Stimulated activated CD4-positive, alpha-beta T cell treated with anti-CD3 and anti-CD28 coated beads, Interleukin-4, amount 100 ng/mL, for 24 hours (primary cell): ENCODE measurements at places on chromosomes 5 and 9.

DNA sequence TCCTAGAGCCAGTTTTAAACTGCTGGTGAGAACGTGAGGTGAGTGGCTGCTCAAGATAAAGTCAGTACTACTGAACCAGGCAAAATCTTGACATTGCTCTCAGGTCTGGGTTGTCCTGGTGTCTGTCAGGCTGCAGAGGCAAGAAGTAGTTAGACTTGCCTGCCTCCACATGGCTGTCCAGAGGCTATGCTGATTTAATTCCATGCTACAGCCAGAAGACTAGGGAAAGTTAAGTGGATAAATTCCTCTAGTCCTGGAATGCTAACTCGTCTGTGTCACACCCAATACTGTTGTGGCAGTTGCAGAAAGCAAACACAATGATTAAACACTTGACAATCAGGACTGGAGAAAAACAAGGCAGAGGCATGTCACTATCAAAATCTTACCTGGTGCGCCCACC lies 118.9 kb downstream of the ACER2 start:
- DNase-seq, result no peak

DNA sequence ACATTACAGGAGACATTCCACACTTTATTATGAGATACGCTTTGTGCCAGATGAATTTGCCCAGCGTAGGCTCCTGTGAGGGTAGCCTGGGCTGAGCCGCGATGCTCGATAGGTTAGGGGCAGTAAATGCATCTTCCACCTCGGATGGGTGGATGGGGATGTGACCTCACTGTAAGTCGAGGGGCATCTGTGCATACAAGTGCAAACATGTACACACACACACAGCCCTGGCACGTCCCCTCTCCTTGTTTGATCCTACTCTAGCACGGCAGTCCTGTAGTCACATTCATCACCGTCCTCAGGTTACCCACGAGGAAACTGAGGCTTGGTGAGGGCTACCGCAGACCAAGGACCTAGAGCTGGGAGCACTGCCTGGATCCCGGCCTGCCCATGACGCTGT lies 166.8 kb downstream of the COL23A1 start:
- DNase-seq, result no peak

DNA sequence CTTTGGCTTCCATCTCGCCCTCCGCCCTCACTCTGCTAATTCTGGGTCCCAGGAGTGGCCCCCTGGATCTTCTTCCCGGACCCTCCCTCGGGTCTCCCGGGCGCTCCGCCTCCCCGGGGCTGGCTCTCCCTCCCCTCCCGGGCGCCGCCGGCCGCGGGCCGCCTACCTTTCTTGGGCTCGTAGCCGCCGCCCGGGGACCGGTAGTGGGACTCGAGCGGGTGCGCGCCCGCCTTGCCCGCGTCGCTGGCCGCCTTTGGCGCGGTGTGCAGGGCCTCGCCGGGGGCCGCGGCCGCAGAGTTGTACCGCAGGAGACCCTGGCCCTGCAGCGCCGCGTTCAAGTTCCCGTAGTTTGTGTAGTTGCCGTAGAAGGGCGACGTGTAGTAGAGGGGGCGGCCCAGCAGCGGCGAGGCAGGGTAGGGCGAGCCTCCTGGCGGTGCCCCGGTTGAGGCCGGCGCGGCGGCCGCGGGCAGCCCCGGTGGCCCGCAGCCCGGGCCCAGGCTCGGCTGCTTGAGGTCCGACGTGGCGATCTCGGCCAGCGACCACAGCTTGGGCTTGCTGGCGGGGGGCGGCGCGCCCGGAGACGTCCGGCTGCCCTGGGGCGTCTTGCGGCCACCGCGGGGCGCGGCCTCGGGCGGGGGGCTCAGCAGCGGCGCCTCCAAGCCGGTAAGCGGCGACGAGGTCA lies 3.2 kb downstream of the IRX2 start:
- no peak for DNase-seq

- peak; percentile 61 for DNase-seq
Measured at GRCh38 chr5:68252673-68253623, 37.4 kb downstream of the PIK3R1 start.

DNA sequence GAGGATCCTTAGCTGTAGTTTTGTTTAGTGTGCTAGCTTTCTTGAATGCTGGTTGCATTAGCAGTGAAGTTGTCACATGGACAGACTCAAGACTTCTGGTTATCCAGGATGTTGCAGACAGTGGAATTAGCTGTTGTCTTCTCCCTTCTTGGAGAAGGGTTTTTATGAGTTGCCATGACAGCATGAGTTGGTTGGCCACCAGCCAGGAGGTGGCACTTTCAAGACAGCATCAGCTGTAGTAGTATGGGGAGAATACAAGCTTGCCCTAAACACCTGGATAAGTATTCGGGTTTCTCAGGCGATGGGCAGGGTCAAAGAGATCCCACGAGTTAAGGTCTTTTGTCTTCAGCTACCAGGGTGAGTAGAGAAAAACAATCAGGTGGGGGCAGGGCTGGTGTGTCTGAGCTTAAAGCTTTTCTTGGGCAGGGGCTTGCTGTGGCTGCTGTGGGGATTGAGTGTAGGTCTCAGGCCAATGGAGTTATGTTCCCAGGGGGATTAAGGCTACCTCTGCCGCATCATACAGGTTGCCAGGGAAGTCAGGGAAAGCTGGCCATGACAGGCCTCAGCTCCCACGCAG lies 7.7 kb upstream of the C5orf47 start:
- DNase-seq, result no peak

DNA sequence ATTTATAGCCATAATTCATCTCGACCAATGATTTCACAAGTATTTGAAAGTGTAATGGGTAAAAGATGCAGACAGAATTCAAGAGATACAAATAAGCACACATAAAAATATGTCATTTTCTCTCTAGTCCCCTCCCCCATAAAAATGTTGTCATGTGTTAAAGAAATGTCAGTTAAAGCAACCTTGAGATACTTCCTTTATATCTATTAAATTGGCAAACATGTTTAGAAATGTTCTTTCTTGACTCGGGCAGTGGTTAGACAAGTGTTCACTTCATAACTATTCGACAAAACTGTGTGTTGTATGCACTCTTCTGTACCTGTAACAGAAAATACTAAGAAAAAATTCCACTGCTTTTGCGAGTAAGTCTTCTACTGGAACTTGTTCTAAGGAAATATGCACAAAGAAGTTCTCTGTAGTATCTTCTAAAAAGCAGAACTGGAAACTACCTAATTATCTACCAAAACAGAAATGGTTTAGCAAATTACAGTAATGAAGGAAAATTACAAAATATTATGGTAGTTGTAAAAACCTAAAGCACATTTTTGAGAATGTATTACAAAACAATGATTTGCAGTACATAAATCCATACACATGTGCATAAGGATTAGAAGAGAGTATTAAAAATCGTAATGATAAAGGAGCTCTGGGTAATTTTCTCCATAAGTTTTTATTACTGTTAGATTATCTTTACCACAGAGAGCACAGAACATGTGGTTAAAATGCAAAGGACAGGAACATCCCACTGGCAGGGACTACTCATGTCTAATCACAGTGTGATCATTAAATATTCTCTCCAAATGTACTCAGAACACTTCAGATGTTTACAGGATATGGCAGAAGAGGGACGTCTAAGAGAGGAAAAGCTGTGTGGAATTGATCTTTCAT lies 35.9 kb downstream of the FBXW2 start:
- DNase-seq, result no peak

DNA sequence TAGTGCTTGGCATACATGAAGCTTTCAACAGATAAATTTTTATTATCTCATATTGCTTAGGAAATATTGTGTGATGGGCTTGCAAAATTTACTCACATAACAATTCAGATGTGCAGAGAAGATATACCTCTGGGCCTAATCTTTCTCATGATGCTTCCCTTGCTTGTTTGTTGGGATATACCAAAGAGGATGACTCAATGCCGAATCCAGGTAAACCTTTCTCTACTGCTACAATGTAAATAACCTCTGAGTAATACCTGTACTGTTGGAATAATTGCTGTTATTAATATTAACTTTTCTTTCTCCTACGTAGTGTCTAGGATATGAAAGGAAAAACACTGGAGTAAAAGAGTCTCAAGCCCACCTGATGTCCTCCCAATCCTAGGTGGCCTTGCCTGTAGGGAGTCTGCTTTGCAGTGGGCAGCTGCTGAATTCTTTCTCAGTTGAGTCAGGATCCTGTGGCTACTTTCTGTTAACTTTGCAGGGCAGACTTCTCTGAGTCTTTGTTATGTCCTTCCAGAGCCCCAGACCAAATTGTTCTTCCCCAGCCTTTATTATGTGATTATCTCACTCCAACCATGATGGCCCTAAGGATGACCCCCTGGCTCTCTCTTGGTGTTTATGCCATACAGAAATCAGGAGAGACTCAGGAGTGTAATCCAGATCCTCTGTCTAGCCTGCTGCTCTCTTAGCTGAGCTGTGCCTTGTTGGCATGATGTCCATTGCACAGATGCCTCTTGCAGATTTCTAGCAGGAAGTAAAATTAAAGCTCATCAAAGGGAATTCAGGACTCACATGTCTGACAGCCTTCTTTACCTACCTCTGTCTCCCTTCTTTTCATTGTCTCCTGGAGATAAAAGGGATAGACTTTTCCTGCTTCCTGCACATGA lies 208.1 kb downstream of the SNX18 start:
- no peak for DNase-seq

DNA sequence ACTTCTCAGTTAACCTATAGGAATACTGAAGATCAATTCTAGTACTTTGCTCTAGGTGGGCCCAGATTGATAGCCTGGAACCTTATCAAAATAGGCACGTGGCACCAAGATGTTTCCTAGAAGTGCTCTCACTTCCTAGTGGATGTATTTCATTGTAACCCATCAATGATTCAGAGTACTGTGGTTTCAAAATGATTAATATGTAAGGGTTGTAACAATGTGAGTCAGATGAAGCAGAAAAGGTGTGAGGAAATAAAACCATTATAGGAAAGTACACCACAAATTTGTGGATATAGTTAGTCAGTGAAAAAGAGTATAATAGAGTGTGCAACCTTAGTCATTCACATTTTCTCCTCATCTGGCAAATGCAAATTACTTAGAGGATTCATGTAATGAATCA lies 177.3 kb upstream of the FST start:
- no peak for DNase-seq

- DNase-seq, result no peak
Measured at GRCh38 chr5:61298580-61298979, 33.5 kb upstream of the ZSWIM6 start.

GRCh38 chr5:172102913-172103626 lies 85.0 kb downstream of the STK10 start:
- peak; percentile 32 for DNase-seq

DNA sequence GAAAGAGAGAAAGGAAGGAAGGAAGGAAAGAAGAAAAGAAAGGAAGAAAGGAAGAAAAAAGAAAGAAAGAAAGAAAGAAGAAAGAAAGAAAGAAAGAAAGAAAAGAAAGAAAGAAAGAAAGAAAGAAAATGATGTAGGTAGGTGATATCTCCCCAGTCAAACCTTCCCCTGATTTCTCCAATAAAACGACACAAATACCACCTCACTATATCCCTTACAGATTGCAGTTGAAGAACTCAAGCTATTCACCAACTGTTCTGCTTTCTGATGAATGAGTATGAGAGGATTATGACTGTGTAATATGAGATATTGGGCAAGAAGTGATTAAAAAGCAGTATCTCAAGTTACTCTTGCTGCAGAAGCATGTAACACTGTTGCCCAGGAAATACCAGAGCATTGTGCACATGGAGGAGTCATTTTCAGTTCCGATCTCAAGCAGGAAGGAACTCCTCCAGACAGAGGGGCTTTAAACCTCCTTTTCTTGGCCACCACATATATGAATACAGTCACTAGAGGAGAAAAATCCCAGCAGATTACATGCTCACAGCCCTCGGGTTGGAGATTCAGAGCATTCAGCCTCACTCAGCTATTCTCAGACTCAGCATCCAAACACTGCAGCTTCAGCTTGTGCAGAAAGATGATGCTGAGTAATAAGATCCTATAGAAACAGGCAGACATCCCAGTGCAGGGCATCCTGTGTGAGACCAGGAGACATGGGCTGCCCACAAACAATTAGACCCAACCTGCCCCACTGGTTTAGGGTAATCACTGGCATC lies 61.4 kb downstream of the UGCG start:
- peak; percentile 22 for DNase-seq

GRCh38 chr5:154815684-154816247 lies 34.6 kb downstream of the FAXDC2 start:
- DNase-seq, result no peak

- DNase-seq, result no peak
Measured at GRCh38 chr5:148477429-148477828, 93.7 kb downstream of the FBXO38 start.

DNA sequence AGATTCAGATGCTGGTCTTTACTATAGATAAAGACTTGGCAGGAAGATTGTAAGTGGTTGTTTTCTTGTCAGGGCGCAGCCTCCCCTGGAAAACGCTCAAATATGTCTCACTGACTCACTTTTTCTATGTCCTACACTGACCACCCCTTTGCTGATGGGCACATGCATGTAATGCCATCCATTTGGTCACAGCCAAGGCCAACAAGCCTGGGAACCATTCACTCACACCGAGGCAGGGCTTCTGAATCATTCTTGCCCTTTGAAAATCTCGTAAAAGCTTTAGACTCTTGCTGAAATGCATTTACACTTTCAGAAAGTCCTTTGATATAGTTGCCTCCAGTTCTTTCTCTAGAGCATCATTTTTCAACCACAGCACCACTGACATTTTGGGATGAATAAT lies 249.4 kb downstream of the ACTL7B start:
- DNase-seq, result no peak

DNA sequence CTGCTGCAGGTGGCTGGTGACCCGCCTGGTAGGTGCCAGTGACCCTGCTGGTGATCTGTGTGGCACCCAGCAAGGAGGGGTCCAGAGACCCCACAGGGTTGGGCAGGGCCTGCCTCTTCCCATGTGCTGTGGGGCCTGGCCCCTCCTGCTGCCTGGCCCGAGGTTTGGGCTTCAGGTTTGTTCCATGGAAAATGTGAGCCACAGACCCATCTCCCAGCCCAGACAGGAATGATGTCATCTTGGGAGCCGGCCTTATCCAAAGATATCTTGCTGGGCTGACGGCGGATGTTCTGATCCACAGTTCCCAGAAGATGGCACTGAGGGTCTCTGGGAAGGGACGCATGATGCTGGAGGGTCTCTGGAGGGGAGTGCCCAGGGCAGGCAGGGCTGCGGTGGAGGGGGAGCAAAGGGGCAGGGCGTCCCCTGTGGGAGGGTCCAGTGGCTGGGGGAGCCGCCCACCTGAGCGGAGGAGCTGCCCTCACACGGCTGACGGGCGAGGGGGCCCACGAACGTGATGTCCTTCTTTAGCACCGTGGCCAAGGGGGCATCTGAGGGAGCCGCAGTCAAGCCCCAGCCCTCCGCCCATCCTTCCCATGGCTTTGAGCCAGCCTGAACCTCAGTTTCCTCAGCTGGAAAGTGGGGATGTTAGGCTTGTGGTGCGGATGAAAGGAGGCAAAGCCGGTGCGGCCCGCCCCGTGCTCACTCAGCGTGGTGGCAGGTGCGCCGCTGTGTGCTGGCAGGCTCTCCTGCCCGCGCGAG lies 68.1 kb downstream of the COL5A1 start:
- no peak for DNase-seq

GRCh38 chr5:21680641-21681040 lies 1172.5 kb downstream of the CDH12 start:
- DNase-seq, result no peak

GRCh38 chr5:81245871-81246235 lies 12.7 kb downstream of the CKMT2 start:
- DNase-seq, result no peak
